ENCODE measurements at places on chromosomes 3 and 15.

- DNase-seq: peak; percentile 19
These were observed 49.4 kb downstream of the MYZAP start for GRCh38 chr15:57640930-57641682.

DNA sequence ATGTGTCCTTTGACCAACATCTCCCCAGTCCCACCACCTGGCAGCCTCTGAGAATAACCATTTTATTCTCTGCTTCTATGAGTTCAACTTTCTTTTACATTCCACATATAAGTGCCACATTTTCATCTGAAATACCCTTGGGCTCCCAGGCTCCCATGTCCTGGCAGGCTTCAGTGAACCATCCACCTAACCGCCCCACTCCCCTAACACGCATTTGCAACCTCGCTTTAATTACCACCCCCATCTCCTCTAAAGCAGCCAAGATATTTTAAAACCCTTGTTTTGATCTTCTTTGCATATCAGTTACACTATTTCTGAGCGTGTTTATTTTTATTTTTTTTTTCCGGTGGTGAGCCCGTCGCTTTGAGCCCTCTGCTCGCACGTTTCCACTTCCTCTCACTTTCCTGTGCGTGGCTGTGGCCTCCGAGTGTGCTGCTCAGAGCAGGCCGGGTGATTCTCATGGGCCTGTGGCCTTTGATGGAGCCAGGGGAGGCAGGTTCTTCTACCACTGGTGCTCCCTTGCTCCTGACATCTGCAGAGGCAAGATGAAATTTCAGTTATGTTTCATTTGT lies 195.4 kb upstream of the LPP start:
- no peak for DNase-seq

- DNase-seq: peak; percentile 78
These were observed 4.3 kb downstream of the RBP1 start for GRCh38 chr3:139534992-139535879.

DNA sequence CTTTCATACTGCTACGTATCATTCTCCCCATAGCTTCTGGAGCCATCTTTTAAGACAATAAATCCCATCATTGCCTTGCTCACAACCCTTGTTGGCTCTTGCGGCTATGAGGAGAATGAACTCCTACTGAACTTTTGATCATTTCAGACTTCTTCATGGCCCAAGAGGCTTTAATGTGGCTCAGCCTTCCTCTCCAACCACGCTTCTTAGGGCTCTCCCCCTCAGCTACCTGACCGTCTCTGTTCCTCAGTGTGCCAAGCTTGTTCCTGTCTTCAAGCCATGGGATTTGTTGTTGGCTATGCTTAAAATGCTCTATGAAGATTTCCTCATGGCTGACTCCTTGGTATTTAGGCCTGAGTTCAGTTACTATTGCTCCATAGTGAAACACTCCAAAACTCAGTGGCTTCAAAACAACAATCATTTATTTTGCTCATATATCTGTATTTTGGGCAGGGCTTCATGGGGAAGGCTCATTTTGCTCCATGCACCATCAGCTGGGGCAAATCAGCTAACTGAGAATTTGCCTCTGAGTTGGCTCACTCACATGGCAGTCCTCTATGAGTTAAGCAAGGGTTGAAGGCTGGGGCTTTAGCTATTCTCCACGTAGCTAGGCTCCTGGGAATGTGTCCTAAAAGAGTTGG lies 47.5 kb downstream of the FOXL2 start:
- no peak for DNase-seq
